Stimulated activated naive CD4-positive, alpha-beta T cell (primary cell): ENCODE measurements at places on chromosomes 4 and X.

GRCh38 chr4:153535772-153536513, 69.8 kb downstream of the TMEM131L start:
- no peak for DNase-seq

DNA sequence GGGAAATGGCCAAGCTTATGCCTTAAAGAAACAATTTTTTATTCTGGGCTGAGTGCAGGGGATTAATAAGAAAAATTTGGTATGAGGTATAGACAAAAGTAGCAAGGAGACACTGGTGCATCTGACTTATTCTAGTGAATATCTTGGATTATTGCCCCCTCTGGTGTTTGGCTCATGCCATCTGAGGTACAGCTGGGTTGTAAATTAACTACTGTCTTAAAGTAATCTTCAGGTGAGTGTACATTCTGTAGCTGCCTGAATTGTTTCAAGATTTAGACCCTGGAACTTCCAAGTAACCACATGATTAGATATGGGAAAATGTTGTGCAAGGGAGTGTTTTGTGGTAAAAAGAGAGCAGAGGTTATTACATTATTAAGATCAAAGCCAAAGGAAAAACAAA, 988.7 kb downstream of the FAM133A start:
- DNase-seq: no peak

DNA sequence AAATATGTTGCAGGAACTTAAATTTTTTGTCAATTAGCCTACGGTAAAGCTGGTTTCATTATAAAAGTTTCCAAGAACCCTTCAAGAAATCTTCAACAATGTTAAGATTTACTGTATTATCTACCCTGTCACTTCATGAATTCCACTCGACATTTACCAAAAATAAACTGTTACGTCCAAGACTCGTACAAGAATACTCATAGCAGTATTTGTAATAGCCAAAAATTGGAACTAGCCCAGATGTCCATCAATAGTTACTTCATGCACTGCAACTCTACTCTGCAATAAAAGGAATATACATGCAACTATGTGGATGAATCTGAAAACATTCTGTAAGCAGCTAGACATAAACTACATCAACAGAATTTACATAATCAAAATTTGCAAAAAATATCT, 13.4 kb downstream of the RBMX start:
- no peak for DNase-seq

DNA sequence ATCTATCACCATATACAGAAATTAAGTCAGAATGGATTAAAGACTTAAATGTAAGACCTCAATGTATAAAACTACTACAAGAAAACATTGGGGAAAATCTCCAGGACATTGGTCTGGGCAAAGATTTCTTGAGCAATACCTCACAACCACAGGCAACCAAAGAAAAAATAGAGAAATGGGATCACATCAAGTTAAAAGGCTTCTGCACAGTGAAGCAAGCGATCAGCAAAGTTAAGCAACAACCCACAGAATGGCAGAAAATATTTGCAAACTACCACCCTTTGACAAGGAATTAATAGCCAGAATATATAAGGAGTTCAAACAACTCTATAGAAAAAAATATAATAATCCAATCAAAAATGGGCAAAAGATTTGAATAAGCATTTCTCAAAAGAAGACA, 236.9 kb upstream of the EMCN start:
- no peak for DNase-seq

DNA sequence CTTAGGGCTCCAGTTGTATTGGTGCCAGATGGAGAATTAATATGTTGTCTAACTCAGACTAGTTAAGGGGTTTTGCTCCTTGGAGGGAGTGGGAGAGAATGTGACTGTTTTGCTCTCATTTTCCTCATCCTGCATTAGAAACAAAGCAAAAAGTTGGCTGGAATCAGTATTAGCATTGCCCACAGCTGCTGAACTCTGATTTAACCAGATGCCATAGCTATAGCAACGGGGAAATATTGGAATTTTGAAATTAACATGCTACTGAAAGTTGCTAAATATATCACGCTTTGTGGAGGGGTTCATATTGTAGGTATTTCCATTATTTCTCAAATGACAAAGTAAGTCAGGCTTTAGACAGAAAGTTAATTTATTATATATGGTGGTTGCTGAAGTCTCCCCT, 66.7 kb upstream of the EOLA2 start:
- DNase-seq: no peak

DNA sequence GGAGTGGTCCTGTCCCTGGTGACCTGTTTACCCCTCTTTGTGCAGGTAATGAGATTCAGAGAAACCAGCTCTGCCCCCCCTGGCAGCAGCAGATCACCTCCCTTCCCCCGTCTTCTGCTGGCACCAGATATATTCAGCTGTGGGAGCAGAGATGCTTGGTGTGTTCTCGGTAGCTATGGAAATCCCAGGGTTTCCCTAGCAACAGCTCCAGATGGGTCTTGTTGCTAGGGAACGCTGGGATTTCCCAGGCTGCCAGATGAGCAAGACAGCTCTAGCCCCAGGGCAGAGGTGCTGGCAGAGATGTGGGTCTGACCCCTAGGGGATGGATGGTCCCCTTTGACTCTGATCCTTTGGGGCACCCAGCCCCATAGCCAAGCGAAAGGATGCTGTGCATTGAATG, 20.2 kb downstream of the CETN2 start:
- no peak for DNase-seq

DNA sequence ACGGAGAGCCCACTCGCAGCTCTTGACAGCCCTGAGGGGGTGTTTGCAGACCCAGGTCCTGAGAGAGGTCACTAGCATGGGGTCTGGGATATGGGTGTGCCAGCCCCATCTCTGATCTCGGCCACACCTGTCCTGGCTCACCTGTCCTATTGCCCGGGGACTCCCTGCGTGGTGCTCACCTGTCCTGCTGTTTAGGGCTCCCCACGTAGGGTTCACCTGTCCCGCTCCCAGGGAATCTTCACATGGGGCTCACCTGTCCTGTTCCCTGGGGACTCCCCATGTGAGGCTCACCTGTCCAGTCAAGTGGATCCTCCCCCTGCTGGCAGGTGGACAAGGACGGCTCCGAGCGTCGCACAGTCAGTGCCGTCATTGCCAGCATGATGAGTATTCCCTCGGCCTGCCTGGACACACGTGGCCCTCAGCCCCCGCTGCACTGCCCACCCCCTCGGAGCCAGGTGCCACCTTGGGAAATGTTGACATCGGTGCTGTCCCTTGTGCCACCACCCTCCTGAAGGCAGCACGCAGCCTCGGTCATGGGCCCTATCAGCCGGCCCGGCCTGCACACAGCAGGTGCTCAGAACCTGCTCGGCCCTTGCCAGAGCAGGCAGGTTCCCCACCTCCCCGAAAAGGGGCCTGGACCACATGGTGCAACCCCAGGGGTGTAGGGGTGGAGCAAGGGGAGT, 6.3 kb downstream of the SLC49A3 start:
- no peak for DNase-seq

DNA sequence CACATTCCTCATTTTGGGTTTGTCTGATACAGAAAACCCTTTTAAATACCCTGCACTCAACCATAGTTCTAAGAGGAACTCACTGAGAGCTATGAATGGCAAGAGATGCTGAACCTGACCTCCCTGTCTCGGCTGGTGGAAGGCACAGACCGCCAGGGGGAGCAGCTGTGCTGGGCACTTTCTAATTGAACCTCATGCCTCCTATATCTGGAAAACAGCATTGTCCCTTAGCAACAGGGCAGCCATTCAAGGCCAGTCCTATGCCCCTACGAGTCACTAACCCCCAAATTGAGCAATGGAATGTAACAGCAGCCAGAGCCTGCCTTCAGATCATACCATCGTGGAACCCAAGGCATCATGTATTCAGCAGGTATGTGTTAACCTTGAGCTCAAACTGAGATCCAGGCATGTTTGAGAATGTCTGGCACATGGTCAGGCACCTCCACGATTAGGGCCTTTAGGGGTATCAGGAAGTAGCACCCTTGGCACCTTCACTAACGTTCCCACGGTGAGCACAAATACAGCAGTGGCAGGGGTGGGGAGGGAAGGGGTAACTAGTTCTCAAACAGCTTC, 5.1 kb downstream of the USP27X start:
- DNase-seq: peak; percentile 29

GRCh38 chr4:150827226-150827625, 187.9 kb downstream of the LRBA start:
- no peak for DNase-seq

DNA sequence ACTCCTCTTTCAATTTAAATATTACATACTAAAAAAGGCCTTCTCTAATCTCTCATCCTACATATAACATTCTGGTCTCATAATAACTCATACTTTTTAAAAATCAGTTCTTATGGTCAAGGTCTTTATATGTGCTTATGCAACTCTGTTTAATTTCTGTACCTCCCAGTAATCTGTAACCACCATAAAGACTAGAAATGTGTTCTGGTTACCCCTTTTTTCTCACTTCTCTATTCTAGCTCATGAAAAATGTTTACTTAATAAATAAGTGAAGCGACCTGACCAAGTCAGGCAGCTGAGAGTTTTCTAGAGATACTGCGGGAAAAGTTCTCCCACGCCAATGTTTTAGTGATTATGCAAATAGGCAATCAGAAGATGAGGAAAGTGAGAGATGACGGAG, 548.8 kb upstream of the FAM241A start:
- DNase-seq: no peak

DNA sequence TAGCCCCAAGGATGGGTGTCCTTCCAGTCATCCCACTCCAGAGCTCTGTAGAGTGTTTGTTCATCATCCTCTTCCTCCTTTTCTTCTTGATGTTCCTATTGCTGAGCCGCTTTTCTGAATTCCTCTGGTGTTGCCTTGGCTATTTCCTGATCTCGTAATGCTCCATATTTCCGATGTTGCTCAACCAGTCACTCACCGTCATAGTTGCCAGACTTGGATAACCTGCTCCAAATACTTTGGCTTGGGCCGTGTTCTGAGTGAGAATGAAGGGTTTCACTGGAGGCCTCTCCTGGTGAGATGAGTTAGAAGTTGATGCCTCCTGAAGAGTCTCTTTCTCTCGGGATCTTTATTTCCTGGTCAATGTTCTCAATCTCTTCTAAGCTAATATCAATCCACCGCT, 27.8 kb upstream of the HNRNPD start:
- no peak for DNase-seq

DNA sequence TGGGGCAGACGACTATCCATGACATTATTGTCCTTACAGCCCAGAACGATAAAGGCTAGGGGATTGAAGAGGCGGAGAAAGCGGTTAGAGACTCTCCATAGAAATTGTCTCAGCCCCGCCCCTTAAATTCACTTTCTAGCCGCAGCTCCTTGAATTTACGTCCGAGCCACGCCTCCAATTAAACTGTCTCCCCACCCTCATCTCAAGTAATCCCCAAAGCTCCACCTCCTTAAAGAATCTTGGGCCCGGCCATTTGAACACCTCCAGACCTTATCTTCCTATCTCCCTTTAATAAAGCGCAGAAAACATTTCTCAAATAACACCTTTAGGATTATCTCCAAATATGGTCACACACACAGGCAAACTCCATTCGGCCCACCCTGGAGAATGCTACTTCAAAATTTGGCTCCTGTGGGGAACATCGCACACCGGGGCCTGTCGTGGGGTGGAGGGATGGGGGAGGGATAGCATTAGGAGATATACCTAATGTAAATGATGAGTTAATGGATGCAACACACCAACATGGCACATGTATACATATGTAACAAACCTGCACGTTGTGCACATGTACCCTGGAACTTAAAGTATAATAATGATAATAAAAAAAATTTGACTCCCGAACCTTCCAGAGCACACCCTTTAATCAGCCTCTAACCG, 7.2 kb upstream of the MAGIX start:
- no peak for DNase-seq

GRCh38 chrX:10062980-10063379, 93.8 kb upstream of the CLCN4 start:
- DNase-seq: no peak

- DNase-seq: no peak
These were observed 2.0 kb upstream of the SH3BP2 start for GRCh38 chr4:2790583-2791517.

DNA sequence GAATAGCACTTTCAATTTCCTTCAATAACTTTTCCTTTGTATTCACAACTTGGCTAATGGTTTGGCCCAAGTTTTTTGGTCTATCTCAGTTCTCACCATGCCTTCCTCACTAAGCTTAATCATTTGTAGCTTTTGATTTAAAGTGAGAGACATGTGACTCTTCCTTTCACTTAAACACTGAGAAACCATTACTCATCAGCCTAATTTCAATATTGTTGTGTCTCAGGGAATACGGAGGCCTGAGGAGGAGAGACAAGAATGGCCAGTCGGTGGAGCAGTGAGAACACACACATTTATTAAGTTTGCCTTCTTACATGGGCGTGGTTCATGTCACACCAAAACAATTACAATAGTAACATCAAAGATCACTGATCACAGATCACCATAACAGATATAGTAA, 56.7 kb downstream of the TSPAN5 start:
- no peak for DNase-seq

DNA sequence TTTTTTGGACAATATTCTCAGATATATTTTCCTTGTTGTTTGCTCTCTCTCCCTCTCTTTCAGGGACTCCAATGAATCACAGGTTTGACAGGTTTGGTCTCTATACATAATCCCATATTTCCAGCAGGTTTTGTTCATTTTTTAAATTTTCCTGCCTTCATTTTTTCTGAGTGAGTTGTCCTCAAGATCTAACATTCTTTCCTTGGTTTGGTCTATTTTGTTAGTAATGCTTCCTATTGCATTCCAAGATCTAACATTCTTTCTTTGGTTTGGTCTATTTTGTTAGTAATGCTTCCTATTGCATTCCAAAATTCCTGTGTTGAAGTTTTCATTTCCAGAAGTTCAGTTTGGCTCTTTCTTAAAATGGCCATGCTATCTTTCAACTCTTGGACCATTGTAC, 45.3 kb upstream of the ZMAT1 start:
- DNase-seq: no peak

GRCh38 chrX:136162827-136163570, 15.7 kb downstream of the FHL1 start:
- peak; percentile 49 for DNase-seq

DNA sequence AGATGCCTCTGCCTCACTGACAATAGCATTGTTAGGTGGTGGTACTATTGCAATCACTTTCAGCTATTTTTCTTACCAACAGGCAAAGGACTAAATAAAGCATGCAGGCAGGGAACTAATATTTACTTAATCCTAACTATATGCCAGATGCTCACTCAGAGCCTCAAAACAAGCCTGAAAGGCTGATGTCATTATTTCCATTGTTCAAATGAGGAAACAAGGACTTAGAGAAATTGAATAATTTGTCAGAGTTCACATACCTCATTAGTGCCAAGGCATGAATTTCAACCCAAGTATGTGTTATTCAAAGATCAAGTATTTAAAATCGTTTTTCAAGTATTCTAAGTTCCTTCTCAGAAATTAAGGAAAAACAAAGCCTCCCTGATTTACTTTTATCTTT, 374.9 kb upstream of the TECRL start:
- DNase-seq: no peak

- DNase-seq: no peak
These were observed 277.1 kb downstream of the ADGRA3 start for GRCh38 chr4:22238742-22239141.
